Fibroblast of skin of left biceps (primary cell): ENCODE measurements at places on chromosomes 13 and 19.

- no peak for DNase-seq
Observed at GRCh38 chr13:105406551-105406950, 1128.9 kb downstream of the EFNB2 start.

- DNase-seq, result peak; percentile 3
Observed at GRCh38 chr13:24306632-24307031, 2.7 kb upstream of the C1QTNF9 start.

DNA sequence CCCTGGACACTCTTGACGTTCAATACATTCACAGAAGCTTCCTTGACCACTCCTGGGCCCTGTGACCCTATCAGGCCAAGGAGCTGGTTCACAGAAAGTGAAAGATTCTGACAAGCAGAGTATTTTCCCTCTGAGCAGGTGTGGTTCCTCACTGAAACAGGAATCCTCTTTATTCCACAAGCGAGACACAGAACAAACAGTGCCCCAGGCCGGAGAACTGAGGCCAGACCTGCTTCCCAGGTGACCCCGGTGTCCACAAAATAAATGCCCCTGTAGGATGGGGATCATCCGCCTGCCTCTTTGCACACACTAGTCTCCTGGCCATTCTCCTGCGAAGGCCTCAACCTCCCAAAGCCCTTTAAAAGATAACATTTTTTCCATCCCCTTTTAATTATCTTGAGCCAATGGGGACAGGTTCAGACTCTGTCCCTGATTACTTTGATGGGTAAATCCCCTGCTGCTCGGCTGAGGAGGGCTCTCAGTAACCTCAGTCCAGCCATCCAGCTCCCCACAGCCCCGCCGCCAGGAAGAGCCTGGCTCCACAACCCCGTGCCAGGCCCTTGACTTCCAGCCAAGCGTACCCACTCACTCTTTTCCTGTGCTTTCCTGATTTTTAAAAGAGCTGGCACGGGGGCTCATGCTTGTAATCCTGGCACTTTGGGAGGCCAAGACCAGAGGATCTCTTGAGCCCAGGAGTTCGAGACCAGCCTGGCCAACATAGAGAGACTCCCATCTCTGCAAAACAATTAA, 129.1 kb downstream of the FOXO1 start:
- no peak for DNase-seq

- no peak for DNase-seq
Observed at GRCh38 chr13:40190641-40191100, 475.8 kb downstream of the FOXO1 start.

DNA sequence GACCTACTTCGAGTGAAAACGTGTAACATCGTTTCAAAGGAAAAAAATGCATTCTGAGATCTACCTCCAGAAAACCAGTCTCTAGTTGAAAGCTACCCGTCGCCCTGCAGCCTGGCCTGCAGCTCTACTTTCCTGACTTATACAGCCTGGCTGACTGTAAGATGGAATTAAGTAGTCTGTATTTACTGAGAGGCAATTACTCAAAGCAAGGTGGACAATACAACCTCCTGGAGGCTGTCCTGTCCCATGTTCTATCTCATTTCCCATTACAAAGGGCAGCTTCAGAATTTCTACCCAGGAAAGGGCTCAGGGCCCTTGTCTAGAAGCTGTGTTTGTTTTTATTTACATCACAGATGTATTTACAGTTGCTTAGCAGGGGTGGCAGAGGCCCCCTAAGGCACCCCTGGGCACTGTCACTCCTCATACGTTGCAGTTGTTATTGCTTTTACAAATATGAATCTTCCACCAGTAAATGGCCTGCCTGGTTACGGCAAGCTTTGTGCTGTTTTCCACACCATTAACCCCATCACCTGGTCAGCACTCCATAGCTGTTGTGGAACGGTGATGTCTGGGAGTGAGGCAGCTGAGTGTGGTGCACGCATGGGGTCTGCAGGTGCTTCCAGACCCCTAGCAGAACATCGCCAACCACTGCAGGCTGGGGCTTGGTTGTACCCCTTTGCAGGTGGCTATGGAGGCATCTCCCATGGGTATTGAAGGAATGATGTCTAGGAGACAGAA, 46.3 kb upstream of the MTIF3 start:
- DNase-seq, result no peak

GRCh38 chr13:99961636-99962035, 9.9 kb downstream of the ZIC5 start:
- DNase-seq, result no peak

GRCh38 chr13:42272115-42272803, at the start of gene AKAP11:
Gene AKAP11, plus strand, starts transcription at chr13:42272152. Its CDS starts 14,197 bp downstream, at chr13:42286349.
- peak; percentile 18 for DNase-seq

GRCh38 chr13:94558716-94559115, 37.2 kb downstream of the TGDS start:
- no peak for DNase-seq

GRCh38 chr13:112603641-112604225, 15.8 kb upstream of the TUBGCP3 start:
- no peak for DNase-seq

DNA sequence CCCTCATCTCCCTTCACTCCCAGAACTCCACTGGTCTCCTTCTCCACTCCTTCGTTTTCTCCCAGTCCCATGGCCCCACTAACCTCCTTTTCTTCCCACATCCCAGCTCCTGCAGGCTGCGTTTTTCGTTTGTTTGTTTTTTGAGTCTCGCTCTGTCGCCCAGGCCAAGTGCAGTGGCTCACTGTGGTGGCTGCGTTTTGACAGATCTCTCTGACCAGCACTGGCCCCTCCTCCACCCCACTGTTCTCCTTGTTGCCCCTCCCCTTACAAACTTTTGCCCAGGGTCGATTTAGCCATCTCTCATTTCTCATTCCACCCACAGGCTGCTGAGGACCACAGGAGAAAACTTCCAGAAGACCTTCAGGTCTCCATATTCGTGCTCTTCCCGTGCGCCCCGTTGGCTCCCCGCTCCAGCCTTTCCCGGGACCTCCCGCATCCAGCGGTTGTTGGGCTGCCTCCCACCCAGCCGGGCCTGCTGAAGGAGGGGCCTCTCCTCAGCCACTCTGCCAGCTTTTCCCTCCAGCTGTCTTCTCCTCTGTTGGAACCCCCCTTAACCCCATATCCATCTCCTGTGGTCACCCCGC, 40.6 kb upstream of the GJB6 start:
- no peak for DNase-seq

DNA sequence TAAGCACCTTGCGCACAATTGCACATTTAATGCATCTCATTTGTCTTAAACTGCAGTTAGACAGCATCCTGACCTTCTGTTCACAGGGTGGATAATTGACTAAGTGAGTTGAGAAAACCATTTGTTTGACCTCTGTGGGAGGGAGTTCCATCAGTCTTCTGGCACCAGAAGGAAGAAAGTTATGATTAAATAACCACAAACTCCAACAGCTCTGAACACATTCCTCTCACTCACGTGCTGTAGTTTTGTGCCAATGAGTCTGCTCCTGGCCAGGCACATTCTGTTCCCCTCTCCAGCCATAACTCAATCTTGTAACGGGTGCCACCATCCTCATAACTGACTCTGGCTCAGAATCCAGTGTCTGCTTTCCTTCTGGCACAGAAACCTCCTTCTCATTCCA, 817.2 kb downstream of the SLITRK1 start:
- DNase-seq, result peak; percentile 35

- DNase-seq, result no peak
Observed at GRCh38 chr13:50073340-50073739, 58.1 kb downstream of the KCNRG start.

GRCh38 chr13:27183561-27184147, 12.0 kb upstream of the USP12 start:
- no peak for DNase-seq

- peak; percentile 66 for DNase-seq
Observed at GRCh38 chr13:110126391-110126961, 180.5 kb downstream of the COL4A1 start.

- no peak for DNase-seq
Observed at GRCh38 chr19:13784731-13785452, 10.4 kb upstream of the ZSWIM4 start.

GRCh38 chr13:67635754-67636153, 405.6 kb upstream of the PCDH9 start:
- no peak for DNase-seq

GRCh38 chr13:27304611-27305010, 34.0 kb downstream of the RASL11A start:
- DNase-seq, result no peak

GRCh38 chr13:98507282-98507797, 69.6 kb downstream of the STK24 start:
- DNase-seq, result no peak

DNA sequence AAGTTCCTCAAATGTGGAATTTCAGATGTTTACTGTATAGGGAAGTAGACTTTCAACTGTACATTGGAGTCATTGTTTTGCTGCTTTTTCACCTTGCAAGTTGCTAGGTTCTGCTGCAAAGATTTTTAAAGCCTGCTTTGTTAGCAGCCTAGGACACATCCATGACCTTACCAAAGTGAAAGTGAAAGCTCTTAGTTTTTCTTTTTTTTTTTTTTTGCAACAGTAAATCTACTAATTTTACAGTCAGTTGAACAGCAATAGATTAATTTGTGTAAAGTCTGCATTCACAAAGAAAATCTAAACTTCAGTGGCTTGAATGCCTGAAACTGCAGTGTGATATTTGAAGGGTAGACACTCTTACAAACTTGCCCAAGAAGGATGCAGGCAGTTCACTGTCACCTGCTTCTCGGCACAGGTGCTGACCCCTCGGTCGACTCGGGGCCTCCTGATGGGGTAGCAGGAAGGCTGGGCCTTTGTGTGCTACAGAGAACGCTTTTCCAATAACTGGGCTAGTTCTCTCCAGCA, 5.0 kb upstream of the MTIF3 start:
- no peak for DNase-seq

DNA sequence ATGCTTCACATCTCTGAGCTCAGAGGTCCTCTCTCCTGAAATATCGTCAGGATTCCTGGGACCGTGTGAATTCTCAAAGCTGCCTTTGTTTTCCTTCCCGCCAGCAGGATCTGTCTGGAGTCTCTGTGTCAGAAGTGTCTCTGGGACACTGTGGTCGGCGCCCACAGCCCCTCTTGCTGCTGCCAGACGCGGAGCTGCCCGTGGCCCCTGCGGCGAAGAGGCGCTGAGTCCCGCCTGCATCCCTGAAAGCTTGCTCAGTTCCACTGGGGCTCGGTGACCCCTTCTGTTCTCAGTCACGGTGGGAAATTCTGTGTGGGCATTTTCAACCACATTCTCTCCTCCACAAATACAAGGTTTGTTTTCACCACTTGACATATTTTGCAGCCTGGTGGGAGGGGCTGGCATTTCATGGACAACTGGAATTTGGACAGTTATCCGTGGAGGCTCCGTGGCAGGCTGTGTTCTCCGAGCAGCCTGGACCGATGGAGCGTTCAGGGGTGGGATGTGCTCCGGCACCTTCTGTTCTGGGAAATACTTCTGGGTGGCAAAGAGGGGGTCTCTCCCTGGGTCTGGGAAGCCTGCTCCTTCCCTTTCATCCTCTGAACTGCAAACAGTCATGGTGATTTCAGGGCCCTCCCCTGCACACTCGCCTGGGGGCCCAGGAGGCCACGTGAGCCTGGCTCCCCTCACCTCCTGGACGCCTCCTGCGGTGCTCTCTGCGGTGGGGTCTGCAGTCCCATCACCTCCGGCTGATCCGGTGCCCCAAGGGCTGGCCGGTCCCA, 42.6 kb upstream of the GRTP1 start:
- DNase-seq, result no peak

- no peak for DNase-seq
Observed at GRCh38 chr19:17041976-17042375, 15.4 kb upstream of the CPAMD8 start.

DNA sequence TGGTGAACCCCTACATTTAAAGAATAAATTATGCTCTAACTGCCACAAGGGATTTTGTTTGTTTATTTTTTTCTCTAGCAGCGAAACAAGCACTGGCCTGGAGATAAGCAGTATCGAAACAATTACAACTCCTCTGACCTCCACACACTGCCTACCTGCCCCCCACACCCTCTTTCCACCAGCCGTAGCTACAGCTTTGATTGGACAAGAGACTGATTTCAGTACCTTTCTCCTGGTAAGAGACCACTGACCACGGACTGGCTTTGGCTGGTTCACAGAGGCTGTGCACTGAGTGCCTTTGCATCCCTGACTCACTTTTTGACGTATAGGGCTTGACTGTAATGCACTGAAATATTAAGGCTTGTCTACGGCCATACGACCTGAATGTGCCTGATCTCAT, 7.4 kb upstream of the ZDHHC20 start:
- no peak for DNase-seq

- DNase-seq, result no peak
Observed at GRCh38 chr13:112892426-112893206, 76.4 kb upstream of the MCF2L start.

GRCh38 chr13:39510316-39510695, 92.7 kb downstream of the LHFPL6 start:
- no peak for DNase-seq

DNA sequence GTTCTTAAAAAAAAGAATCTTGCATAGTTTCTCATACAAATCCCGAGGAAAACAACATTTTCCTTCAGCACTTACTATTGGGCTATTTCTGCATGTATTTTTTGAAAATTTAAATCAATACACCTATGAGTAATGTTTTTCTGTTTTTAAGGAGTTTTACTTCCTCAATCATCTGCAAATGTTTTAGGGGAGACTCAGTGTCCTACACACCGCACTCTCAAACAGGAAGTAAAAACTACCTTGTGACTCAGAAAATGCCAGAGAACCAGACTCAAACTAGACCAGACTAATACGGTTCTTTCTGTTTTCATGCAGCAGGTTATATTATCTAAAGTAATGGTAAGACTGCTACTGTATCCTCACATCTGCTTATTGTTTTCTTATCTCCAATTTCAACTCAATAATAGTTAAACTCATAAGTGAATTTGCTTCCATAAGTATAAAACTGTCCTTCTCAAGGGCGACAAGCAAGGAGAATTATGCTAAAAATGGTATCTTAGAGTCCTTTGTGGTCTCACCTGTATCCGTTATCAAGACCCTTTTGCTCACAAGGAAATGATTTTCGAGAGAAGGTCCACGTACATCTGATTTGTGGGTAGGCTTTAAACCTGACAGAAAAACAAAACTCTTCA, 52.5 kb downstream of the FLT3 start:
- no peak for DNase-seq

DNA sequence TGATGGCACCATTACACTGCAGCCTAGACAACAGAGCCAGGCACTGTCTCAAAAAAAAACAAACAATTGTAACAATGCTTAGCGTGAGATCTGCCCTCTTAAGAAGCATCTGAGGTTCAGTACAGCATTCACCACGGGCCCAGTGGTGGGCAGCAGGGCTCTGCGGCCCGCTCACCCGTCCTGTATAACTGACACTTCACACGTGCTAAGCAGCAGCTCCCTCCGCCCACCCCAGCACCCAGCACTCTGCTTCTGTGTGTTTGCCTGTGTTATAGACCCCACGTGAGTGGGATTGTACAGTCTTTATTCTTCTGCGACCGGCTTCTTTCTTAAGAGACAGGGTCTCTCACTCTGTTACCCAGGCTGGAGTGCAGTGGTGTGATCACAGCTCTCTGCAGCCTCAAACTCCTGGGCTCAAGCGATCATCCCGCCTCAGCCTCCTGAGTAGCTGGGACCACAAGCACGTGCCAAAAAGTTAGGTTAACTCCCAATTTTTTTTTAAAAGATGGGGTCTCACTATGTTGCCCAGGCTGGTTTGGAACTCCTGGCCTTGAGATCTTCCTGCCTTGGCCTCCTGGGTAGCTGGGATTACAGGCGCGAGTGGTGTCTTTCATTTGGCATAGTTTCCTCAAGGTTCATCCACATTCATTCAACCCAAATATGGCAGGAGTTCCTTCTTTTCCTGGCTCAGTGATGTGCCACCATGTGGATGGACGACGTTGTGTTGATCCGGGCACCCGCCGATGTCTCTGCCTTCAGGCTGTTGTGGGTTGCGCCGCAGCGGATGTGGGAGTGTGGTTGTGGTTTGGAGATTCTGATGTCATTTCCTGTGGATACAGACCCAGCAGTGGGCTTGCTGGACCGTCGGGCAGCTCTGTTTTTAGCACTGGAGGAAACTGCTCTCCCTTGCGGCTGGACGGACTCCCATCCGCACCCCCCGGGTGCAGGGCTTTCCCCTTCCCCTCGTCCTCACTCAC, 170.0 kb downstream of the KDM4B start:
- DNase-seq, result peak; percentile 3
